ENCODE measurements at places on chromosomes 4 and X.

GRCh38 chr4:152150214-152150613, 385.7 kb downstream of the FBXW7 start:
- DNase-seq: no peak

GRCh38 chr4:179927473-179927872, 2315.7 kb upstream of the TENM3 start:
- no peak for DNase-seq

DNA sequence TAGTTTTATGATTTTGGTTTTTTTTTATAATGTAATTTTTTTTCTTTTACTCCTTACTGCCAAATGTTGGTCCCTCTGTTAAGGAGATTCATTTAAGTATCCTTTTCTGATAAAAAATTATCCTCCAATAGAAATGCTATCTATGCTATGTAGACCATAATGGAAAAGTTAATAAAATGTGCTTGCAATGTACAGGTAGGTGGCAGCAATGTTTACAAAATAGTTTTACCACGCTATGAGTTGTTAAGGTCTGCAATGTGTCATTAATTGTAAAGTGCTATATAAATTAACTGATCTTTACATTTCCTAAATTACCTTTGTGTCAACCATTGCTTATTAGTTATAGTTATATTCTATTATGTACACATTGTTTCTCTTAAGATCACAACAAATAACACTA, 3.8 kb upstream of the CENPC start:
- DNase-seq: no peak

- no peak for DNase-seq
Observed at GRCh38 chr4:177285953-177286352, 23.7 kb upstream of the NEIL3 start.

DNA sequence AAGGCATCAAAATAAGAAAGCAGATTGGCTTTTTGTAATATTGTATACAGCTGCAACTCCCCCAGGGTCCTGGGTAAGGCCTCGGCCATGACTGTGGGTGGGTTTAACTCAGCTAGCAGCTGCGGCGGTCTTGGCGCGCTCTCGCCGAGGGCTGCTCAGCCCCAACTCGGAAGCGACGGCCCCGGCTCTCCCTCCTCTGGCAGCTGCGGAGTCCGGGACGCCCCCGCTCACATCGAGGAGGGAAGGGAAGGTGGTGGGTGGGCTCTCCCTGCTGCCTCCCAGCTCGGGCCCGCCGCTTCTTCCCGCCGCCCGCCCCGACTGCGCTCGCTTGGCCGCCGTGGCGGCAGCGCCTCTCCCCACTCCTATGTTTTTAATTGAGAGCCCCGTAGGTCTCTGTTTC, 51.2 kb downstream of the GPR50 start:
- DNase-seq: no peak

DNA sequence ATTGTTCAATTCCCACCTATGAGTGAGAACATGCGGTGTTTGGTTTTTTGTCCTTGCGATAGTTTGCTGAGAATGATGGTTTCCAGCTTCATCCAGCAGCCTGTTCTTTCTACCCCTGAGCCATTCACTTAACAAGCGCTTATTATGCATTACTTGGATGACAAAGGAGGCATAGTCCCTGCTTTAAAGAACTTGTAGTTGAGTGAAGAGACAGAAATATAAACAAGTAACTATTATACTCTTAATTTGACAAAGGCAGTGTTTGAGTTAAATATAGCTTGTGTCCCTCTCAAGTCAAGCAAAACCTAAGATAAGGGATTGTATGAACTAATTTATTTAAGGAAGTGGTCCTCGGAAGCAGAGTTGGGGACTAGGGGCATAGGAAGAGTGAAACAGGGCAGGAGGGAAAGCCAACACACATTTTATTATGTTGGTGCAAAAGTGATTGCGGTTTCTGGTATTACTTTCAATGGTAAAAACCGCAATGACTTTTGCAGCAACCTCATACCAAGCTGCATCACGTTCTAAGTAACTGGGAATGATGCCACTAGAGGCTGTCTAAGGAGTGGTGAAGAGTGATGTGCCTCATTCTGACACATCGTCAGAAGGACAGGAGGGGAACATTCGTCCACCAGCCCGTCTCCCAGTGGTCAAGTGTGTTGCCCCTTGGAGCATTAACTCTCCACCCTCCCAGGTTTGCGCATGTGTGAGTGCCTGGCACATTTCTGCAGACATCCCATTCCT, 41.8 kb downstream of the QDPR start:
- no peak for DNase-seq

- no peak for DNase-seq
Observed at GRCh38 chr4:124596816-124597215, 115.7 kb downstream of the ANKRD50 start.

DNA sequence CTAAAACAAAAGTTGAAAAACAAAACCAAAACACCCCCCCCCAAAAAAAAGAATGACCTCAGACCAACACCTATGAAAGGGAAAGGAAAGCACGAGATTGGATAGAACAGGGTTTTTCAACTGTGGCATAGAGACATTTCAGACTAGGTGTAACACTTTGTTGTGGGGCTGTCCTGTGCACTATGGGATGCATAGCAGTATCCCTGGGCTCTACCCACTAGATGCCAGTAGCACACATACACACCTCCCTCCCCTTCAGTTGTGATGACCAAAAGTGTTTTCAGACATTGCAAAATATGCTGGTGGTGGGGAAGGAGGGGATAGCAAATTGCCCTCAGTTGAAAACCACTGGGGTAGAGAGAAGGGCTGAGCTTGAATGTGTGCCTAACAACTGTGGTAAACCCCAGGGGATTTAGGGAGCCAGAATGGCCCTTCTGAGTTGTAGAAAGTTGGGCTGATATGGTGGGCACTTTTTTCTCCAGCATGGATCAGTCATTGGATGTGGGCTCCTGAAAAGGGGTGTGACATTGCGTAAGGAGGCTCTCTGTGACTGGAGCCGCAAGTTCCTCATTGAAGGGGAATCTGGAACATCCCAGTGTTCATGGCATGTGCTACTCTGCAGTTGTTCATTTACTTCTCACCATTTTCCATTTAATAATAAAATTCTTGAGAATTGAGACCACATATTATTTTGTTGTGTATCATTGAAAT, 8.8 kb upstream of the GEMIN8 start:
- DNase-seq: no peak

DNA sequence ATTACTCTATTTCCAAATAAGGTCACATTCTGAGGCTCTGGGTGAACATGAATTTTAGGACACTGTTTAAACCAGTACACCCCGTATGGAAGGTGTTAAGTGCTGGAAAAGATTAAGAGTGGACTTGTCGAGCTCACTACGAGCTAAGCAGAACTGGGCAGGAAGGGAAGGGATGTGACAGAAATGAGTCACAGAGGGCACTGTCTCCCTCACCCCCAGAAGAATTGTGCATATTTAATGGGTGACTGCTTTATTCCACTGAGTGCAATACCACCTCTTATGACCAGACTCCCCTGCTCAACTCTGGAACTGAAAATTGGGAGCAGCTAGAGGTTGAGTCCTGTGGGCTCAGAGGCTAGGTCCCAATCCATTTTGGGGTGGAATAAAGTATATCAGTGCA, 187.4 kb upstream of the RPS6KA3 start:
- no peak for DNase-seq

DNA sequence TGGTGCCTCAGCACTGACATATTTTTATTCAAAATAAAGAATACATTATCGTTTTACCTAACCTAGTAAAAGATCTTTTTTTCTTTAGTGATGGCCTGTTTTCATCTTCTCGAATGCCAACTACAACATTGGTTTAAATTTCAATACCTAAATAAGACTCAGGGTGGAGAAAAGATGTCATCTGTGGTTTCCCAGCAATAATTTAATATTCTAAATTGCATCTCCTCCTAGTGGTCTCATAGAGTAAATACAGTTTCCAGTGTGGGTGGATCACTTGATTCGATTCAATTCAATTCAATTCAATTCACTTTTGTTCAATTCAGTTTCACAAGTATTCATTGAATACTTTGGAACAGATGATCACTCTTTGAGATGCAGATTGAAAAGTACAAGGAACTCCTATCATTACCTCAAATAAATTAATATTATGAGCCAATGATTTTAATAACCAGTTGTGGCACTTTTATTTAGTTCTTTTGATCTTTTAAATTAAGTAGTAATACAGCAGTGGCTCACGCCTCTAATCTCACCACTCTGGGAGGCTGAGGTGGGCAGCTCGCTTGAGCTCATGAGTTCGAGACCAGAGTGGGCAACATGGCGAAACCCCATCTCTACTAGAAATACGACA, 427.2 kb downstream of the FAT4 start:
- no peak for DNase-seq

- no peak for DNase-seq
Observed at GRCh38 chr4:169458575-169458974, 153.8 kb downstream of the NEK1 start.

DNA sequence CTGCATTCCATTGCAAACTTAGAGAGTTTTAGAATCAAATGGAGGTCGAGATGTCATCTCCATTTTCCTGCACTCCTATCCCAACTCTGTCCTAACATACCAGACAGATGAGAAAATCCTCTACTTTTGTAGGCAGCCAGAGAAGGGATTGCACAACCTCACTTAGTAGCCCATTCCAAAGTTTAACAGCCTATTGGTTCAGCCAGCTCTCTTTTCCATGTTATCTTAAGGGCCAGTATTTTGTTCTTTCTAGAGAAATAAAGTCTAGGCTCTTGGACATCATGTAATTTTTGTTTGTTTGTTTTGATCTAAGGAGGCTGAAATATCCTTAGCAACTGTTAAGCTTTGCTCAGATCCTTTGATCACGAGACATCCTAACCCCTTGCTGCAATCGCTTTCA, 173.0 kb downstream of the COX18 start:
- no peak for DNase-seq

DNA sequence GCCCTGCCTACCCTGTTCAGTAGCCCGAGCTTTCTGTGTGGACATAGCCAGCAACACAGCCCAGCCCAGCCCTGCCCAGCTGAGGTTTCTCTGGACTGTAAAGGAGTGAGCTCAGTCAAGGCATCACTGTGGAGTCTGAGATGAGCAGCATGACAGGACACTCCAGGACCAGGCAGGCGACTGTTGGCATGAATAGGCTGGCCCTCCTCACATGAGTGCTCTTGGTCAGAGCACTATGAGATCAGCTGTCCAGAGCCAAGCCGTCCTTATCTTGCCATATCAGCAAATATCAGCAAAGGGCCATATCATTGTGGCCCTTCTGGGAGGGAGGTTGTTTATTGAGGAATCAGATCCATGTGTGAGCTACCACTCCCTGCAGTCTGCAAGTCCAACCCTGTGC, 30.9 kb downstream of the REELD1 start:
- DNase-seq: no peak

DNA sequence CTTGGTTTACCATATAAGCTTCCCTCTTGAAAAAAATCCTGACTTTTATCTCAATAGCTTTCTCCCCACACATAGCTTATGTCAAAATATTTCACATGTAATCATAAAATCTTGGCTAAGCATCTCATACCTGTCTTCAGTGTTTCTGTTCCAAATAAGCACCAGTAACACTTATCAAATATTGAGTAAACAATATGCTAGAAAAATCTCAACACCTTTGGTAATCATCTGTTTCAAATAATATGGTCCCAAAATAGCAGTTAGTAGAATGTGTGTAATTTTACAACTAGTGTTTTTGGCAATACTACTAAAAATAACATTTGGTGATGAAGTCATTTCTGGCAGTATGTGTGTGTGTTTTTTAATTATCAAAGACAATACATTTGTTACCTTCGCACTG, 2138.2 kb downstream of the PCDH7 start:
- no peak for DNase-seq

DNA sequence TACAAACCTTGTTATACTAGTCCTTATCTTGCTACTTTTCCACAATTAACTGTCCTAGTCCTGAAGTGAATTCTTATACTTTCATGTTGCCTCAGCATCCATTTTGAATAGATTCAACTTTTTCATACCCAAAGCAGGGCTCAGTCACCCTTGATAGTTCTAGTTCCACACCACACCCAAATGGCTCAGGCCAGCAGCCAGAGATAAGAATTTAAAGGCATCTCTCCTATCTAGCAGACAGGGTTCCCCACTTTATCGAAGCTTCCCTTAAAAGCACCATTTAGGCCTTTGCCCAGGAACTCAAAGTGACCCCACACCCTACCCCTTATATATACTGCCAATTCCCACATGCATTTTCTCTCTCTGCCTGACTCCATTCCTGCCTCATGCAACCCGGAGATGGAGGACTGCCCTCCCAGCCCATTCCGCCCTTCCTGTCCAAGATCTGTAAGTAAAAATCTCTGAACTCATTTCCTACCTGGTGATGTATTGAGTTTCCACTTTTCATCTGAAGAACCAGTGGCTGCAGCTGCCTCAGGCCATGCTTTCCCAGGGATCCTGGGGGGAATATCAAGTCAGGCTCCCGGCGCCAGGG, 63.7 kb upstream of the TXK start:
- DNase-seq: no peak

DNA sequence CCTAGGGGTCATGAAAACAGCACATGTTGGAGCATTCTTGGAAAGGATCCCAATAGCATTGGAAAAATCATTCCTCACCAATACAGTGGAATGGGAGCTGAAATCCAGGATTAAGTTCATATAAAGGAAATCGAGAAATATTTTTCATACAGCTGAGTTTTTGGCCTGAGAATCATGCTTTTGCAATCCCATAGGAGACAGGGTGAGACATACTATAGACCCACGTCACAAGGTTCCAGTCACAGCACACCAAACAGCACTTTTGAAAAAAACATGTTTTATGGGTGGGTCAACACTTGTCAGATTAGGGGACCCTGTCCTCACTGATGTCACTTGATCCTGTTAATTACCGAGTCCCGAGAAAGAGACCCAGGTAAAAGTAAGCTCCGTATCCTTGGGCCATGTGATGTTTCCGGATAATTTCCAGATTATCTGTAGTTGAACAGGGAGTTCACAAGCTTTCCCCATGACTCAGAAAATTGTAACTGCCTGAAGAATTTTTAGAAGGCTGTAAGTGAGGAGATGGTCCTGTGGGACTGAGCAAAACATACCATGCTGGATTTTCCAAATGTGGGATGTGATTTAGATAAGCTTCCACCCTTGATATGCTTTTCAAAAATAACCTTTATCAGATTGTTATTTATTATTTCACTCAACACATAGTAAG, 80.9 kb upstream of the TLR3 start:
- no peak for DNase-seq

DNA sequence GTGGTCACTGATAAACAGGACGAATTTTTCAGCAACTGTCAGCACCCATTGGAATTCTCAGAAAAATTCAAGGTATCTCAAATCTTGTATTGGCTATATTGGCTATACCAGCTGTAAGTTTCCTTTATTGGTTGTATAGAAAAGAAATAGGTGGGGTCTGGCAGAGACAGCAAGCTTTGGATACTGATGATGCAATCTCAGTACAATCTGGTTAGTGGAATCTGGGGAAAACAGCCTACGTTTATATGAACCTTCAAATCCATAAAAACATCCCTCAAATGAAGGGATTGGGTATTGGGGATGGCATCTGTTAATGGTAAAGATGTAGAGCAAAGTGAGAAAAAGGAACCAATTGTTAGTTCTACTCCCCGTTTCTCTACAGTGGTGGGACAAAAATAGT, 76.4 kb upstream of the MBNL3 start:
- DNase-seq: no peak
